ENCODE measurements at places on chromosomes 1 and 21.

GRCh38 chr1:209389258-209389657, 194.3 kb upstream of the CAMK1G start:
- no peak for DNase-seq

DNA sequence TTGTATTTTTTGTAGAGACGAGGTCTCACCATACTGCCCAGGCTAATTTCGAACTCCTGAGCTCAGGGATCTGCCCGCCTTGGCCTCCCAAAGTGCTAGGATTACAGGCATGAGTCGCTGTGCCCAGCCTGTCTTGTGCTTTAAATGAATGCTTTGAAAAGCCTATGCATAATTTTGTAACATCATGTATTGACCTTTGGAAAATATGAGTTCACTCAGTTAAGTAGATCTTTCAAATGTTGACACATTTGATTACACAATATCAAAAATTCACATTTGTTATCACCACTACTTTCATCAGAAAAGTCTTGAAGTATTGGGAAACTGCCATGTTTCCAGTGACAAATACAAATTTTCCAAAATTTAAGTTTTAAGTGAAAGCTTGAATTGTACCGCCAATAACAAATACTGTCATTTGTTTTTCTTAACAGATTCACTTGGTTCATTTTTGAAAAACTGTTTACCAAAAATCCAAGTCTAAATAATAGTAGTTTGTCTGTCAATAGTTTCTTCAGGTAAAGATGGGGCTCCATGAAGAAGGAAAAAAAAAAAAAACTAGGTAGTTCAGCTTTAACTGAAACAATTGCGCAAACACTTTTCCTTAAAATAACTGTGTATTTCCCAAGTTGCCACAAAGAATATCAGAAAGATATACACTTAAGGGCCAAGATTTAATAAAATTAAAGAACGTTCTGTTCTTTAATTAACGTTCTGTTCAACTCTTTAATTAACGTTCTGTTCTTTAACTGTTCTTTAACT, 233.2 kb upstream of the NR5A2 start:
- no peak for DNase-seq

- no peak for DNase-seq
Measured at GRCh38 chr1:218783131-218783530, 390.5 kb upstream of the LYPLAL1 start.

GRCh38 chr1:1358433-1359271, at the start of gene MXRA8:
Gene MXRA8 (minus strand): TSS chr1:1358555. CDS start chr1:1358504, 51 bp downstream.
- DNase-seq: no peak

- no peak for DNase-seq
Measured at GRCh38 chr1:213003256-213003655, 12.4 kb downstream of the ANGEL2 start.

DNA sequence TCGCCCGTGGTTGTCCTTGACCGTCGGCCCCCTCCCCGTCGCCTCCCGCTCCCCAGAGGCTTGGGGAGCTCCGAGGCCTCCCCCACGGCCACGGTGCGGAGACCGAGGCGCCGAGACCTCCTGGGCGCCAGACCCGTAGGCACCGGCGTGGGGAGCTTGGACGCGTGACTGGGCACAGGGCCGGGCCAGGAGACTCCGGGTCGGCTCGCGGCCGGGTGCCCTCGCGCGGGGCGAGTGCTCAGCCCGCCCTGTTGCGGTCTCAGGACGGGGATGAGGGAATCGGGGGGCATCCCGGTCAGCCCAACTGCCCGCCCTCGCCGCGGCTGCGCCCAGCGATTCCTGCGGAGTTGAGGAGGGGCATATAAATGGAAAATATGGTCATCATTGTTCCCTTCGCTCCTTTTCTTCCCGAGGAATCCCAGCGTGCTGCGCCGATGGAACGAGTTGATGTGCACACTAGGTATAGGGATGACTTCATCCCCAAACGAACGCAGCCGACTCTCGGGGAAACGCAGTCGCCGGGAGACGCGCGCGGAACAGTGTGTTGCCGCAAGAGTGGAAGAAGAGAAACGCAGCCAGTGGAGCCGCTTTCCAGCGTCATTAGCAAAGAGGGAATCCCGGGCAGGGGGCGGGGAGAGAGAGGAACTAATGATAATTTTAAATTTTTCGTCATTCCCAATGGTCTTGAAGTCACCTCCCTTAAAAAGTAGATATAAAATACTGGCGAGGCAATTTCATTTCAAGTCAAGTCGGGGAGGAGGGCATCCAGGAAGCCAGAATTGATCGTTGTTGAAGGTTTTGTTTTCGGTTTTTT, 747 bp upstream of the ENAH start:
- DNase-seq: no peak

Measured in Jurkat, Clone E6-1 (cell line).